Keratinocyte (primary cell): ENCODE measurements at places on chromosomes 6 and 20.

GRCh38 chr20:46604551-46605133, 46.6 kb downstream of the SLC13A3 start:
- no peak for DNase-seq

- no peak for DNase-seq
Observed at GRCh38 chr6:148835920-148836441, 89.2 kb downstream of the UST start.

GRCh38 chr20:24588047-24588635, 118.7 kb downstream of the SYNDIG1 start:
- no peak for DNase-seq

GRCh38 chr6:25297823-25298522, 18.8 kb downstream of the CARMIL1 start:
- no peak for DNase-seq

DNA sequence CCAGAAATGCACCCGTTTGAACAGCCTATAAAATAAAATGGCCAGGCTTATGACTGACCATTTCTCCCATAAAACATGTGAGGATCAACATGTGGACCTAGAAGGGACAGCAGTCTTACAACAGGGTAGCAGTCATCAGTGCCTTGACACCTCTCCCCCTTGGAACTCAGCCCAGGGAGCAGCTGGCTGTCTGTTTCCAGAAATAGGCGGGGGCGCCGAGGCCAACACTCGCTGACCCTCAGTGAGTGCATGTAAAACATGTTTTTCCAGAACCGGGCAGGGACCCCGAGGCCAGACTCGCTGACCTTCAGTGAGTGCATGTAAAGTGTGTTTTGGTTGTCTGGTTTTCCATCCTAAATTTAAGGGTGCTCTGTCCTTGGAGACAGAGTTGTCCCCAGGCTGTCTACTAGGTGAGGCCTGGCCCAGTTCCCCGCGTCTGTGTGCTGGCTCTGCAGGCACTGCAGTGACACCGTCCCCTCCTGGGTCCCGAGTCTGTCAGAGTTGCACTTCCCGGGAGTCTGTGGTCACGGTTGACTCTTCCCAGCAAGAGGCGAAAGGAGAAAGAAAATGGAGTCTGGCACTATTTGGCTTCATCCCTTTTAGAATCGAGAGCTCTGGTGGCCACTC, 19.8 kb upstream of the ADRM1 start:
- DNase-seq, result no peak

GRCh38 chr6:126180585-126180984, 159.3 kb upstream of the CENPW start:
- DNase-seq, result peak; percentile 55

DNA sequence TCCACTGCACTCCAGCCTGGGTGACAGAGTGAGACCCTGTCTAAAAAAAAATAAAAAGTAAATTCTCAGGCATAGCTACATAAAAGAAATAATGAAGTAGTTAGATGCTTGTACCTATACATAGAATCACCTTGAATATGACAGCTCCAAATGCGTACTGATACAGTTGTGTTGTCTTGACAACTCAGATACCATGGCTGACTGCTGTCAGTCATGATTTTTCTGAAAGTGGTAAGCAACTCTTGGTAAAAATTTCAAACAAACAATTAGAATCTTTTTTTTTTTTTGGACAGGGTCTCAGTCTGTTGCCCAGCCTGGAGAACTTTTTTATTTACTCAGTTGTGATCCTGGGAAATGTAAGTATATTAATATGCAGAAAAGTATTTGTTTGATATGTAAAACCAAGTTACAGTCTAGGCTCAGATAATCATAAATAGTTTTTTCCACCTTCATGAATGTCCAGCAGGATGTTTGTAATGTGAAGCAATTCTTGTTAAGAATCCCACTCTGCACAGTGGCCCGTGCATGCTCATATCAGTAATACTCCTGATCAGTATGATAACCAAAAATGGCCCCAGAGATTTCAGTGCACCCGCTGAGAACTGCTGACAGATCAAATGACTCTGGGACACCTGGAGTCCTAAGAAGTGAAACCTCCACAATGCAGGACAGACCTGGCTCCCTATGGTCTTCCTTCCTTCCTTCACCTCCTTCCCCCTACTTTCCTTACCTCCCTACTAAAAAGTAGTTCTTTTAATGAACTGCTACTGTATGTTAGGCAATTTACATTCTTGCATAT, 14.0 kb upstream of the MAPK13 start:
- DNase-seq, result no peak

- no peak for DNase-seq
Observed at GRCh38 chr6:4485735-4486134, 290.5 kb upstream of the CDYL start.

DNA sequence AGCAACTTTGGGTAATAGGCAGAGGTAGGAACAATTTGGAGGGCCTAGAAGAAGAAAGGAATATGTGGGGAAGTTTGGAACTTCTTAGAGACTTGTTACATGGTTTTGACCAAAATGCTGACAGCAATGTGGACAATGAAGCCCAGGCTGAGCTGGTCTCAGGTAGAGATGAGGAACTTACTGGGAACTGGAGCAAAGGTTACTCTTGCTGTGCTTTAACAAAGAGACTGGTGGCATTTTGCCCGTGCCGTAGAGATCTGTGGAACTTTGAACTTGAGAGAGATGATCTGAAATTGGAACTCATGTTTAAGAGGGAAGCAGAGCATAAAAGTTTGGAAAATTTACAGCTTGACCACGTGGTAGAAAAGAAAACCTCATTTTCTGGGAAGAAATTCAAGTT, 28.3 kb upstream of the TMEM200A start:
- DNase-seq, result no peak

- no peak for DNase-seq
Observed at GRCh38 chr20:25487306-25487705, 79.8 kb downstream of the GINS1 start.

- no peak for DNase-seq
Observed at GRCh38 chr20:1434571-1435336, 31.9 kb downstream of the NSFL1C start.

DNA sequence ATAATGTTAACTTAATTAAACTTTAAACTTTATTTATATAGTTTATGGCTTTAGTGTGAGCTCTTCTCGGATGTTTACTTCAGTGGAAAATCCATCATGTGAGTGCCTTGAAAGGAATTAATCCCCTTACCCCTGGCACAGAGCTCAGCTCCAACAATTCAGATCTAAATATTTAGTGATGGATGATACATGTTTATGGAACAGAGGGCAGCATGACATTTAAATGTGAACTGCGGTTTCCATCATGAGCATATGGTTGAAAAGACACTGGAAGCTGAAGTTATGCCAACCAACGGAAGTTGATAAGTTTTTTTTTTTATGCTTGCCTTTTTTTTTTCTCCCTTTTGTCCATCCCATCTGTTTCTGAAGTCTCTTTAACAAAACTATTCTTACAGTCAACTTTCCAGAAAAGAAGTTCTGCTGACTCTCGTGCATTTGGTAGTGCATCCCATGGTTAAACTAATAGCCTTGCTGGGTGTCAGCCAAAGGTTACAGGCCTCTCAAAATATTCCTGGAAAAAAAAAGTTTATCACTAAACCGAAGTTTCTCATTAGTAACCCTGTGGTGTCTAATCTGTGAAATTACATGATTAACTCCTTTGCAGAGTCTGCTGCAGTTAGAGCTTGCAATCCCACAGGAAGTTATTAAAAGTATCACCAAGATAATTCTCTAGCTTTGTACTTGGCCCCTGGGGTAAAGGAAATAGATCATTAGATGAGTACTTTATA, 243.9 kb upstream of the TCF21 start:
- no peak for DNase-seq

DNA sequence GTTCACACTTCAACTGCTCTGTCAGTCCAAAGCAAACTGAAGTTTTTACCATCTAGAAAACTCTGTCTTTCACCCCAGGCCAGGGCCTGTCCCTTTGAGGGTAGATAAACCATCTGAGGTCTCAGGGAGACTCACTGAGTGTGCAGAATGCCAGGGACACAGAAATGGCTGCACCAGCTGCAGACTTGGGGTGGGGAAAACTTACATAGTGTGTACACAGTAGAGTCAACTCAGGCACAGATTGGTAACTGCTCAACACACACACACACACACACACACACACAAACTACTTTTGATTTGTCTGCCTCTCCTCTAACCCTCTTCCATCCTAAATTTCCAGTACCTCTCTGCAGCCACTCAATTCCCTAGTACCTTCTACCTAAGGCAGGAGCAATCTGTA, 374.9 kb upstream of the JAG1 start:
- no peak for DNase-seq
